ENCODE measurements at places on chromosomes 5 and 9.

DNA sequence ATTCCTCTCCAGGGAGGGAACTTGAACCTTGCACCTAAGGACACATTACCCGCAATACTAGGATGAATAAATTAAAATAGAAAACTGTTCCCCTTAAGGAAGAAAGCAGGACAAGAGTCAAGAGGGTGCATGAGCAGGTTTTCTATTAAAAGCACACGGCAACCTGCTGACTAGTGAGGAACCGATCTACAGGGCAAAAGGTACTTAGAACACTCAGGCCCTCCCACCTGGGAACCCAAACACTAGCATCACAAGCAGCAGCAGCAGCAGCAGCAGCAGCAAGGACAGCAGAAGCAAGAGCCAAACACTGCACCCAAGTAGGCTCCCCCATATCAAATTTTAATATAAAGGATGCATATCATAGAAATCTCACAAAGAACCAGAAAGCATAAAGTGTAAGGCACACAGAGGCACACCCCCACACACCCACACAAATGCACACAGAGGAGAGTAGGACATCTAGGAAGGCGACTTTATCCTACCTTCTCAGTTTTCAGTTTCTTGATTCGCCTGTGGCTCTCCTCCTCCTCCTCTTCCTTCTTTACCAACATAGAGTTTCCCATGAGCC lies 2.8 kb downstream of the ZNF608 start:
- no peak for DNase-seq

DNA sequence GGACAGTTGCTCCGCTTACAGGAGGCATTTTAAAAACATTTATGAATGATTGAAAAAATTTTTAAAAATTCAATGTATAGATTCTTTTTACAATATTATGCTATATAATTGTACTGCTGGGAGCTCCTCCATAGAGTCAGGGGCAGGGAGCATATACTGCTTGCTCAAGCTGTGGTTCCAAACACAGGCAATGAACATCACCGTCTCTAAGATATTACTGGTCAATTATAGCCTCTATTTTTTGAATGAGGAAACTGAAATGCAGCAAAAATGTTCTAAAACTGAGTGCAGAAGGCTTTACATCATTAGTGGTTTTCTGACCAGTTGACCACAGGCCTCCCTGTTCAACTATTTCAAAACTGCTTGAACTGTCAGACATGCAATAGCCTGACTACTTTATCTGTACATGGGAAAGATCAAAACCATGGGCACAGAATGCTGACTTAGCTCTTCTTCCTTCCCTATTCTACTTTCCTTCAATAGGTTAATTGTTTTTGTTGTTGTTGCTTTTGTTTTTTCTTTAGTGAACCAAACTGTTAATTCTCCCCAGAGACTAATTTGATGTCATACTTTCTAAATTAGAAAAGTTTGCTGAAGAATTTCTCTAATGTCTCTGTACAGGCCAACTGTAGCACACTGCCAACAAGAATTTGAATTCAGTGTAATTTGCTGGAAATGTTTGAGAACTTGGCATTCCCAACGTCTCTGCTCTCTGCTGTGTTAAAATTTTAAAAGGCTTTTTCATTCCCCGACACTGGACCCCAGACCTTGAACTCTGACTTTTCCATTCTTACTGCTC lies 107.6 kb upstream of the MPDZ start:
- no peak for DNase-seq

DNA sequence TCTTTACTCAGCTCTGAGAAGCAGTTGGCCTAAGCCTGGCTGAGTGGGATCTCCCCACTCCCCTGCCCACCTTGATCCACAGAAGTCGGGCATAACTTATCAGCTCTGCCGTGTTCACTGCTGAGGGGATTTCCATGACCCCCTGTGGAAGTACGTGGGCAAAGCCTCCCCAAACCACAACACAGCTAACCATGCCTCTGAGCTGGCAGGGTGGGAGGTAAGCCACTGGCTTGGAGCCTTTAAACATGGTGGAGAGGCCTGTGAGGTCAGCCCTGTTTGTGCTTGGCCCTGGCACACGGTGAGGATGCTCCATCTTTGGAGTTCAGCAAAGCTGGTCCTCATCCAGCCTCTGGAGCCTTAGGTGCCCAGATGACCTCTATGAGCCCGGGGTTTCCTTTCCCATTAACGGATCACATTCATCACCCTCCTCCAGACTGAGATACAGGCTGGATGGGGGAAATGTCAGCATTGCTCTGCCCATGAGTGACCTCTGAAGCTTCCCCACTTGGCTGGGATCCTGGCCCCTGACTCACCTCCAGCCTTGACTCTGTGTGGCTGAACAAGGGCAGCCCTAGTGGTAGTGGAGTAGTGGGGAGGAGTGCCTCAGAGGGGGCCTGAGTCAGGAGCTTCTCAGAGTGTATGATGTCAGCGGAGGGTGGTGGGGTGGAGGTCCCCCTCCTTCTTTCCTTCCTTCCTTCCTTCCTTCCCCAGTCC lies 6.2 kb downstream of the PDLIM4 start:
- DNase-seq: no peak

GRCh38 chr9:108854641-108855528 lies 901 bp downstream of the ACTL7B start:
- no peak for DNase-seq

- no peak for DNase-seq
Observed at GRCh38 chr9:550333-550732, 291.2 kb upstream of the DMRT1 start.

DNA sequence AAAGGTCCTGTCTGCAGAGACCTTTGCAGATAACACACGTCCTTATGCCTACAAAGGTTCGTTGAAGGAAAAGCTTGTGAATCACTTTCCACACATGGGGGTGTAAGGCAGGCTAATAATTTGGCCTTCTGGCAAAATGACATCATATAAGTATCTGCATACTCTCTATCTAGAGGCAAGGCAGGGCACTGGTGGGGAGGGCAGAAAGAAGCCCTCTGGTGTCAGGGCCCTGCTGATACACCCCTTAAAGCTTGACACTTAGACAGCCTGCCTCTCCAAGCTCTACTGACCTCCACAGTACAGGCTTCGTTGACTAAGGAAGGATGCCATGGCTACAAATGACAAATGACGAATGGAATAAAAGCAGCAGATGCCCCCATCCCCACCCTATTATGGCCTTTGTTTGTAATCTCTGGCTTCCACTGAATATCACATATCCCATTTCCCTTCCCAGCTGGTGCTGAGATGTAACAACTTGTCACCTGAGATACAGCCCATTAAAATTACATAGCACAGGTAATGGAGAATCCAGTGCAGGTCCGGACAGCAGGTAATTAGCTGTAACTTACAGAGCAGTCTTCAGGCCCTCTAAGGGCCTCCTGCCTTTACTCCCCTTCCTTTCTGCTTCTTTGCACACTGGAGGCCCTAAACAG lies 76.9 kb upstream of the IFNK start:
- no peak for DNase-seq
